ENCODE measurements at places on chromosomes 7 and 10.
A peak's percentile ranks its signal among the peaks of the same experiment; 100 is the strongest.

GRCh38 chr7:141612861-141613260 is 61.7 kb downstream of the AGK start:
- DNase-seq = no peak

- no peak for DNase-seq
Observed at GRCh38 chr7:113775804-113776203, 143.0 kb downstream of the PPP1R3A start.

GRCh38 chr10:22479419-22479818 is 134.1 kb downstream of the SPAG6 start:
- no peak for DNase-seq

- no peak for DNase-seq
Observed at GRCh38 chr7:10211016-10211415, 762.7 kb upstream of the PHF14 start.

- no peak for DNase-seq
Observed at GRCh38 chr7:1558181-1558811, 2.3 kb upstream of the TMEM184A start.

GRCh38 chr7:39360038-39360437 is 206.2 kb upstream of the YAE1 start:
- DNase-seq = no peak

DNA sequence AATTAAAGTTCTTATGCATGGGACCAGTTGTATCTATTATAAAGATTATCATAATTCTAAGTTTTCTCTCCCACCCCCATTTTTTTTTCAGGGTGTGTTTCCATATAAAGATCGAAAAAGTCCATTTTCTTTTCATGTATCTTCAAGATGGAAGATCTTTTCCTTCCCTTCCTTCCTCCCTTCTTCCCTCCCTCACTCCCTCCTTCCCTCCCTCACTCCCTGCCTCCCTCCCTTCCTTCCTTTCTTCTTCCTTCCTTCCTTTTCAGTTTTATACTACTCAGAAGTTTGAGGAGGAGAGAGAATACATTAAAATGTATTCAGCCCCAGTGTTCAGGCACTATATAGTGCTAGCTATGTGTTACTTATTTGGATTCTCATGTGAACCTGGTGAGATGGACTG is 98.0 kb downstream of the POLL start:
- no peak for DNase-seq

DNA sequence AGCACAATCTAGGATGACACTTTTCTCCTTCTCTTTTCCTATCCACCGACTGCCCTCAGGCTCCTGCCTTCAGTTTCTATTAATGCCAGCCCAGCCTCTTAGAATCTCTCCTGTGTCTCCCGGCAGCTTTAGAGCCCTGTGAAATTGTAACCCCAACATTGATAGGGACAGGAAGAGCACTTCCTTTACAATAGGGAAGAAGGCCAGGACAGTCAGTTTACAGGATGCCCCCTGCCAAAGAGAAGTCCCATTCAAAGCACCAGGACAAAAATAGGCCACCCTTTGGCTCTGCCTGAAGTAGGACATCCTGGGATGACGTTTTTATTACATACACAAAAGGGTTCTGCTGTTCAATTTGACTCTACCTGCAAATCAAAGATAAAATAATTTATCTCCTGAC is 64.7 kb upstream of the ANK3 start:
- no peak for DNase-seq

- no peak for DNase-seq
Observed at GRCh38 chr10:83045731-83046130, 1093.6 kb upstream of the GHITM start.

DNA sequence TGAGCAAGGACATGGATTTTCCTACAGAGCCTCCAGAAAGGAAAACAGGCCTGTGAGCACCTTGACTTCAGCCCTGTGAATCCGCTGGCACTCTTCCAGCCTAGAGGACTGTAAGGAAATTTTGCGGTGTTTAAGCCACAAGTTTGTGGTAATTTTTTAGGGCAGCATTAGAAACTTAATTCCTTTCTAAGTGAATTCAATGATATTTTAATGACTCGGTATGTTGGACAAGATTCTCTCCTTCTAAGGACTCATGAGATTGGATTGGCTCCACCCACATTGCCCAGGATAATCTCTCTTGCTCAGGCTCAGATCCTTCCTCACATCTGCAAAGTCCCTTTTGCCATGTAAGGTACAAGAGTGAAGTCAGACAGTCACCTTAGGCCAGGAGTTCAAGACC is 4.5 kb downstream of the LYZL2 start:
- DNase-seq = no peak

GRCh38 chr7:30244340-30244739 is 40.1 kb upstream of the ZNRF2 start:
- no peak for DNase-seq

DNA sequence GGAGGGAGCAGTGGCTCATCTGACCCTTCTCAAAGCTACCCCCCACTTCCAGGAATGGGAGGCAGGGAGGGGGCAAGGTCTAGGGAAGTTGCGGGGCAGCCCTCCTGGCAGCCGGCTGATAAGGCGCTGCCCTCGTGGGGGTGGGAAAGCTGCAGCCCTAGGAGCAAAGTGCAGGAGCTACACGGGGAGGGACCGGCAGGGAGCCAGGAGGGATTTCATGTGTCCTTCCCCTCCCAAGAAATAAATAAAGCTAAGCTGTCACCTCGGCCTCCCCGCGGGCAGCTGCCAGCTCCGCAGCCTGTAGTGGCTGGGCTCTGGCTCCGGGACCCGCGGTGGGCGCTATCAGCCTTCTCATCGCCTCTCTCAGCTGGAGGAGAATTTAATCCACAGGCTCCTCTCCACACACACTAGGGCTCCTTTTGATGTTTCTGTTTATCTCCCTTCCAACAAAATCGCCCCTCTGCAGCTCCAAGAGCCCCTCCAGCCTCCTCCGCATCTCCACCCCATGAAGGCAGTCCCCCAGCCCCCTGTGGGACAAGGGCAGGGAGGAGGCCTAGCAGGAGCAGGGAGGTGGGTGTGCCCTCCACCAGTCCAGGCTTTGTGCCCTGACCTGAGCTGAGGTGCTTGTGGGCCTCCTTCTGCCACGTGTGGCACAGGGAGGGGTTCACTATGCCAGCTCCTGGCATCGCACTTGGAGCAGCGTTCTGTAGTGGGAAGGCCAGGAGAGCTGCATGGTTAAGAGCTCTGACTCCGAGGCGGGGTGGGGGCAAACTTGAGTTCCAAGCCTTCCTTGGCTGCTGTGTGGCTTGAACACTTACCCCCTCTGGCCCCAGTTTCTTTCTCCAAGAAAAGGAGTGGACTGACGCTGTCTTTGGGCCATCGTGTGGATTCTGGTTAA is 80.5 kb downstream of the C10orf105 start:
- DNase-seq = no peak

DNA sequence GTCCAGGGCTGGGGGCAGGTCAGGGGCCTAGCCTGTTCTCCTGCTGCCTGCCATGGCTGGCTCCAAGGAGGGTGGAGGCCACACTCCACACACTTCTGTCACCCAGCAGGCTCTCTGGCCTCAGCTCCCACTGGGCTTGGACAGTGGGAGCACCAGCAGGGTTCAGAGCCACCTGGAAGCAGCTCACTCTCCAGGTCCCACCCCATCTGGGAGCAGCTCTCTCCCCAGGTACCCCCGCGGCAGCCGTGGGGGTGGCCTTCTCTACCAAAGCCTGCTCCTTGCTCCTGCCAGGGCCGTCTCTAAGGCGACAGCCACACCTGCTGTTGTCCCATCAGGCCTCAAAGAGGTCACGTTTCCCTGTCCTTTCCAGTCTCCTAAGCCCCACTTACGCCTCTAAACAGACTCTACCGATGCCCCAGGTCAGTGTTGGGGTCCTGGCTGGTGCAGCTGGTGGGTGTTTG is 142.5 kb upstream of the RET start:
- DNase-seq = no peak

DNA sequence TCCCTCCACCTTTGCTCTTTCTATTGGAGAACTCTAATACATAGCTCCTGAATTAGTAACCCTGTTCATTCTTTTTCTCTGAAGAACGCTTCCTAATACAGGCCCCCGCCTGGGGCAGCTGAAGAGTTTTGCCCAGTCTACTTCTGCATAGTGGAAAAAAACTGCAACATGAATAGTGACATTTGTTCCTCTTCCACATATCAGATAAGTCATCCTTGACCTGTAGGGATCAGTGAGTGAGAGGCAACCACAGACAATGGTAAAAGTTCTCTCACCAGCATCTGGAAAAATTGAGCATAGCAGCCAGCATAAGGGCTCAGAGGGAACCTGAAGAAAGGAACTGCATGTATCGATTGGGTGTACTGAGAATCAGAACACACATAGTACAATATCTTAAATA is 262.0 kb downstream of the STK31 start:
- no peak for DNase-seq

GRCh38 chr7:29077176-29077575 is 69.2 kb downstream of the CPVL start:
- DNase-seq = no peak

DNA sequence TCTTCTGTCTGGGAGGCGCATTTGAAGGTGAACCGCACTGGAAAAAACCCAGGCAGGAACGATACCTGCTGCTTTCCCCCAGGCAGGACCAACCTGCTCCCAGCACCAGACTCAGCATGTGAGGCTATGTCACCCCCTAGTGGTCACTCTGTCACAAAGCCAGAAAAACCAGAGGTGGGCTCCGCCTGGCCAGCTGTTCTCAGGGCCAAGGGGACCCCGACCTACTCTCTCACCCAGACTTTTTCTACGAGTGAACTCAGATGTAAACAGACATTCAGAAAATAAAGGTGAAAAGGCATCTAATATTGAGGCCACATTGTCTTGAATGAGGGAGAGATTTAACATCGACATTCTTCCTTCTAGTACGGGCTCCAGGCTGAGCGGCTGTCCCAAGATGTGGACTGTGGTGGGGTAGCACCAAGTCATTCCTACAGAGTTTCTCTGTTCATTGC is 117.3 kb downstream of the PRKAG2 start:
- peak; percentile 58 for DNase-seq

- DNase-seq = no peak
Observed at GRCh38 chr7:106484562-106484961, 176.4 kb downstream of the CCDC71L start.

DNA sequence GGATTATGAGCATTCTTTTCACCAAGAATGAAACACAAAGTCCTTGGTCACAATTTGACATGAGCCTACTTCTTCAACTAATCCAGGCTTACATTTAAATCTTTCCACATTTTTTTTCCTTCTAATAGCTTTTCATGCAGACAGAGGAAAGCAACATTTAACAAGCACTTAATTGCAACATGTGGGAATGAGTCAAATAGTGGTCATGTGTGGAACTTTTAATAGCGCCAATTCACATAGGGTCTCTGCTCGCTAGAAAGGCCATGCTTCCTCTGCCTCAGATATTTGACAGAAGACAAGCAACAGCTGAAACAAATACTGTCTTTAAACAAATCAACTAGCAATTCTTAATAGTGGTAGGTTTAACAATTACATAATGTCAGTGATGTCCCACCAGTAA is 285.9 kb upstream of the ETV1 start:
- no peak for DNase-seq

GRCh38 chr7:34354899-34355298 is 303.1 kb upstream of the NPSR1 start:
- no peak for DNase-seq

- no peak for DNase-seq
Observed at GRCh38 chr7:1941464-1942242, 271.6 kb downstream of the ELFN1 start.

DNA sequence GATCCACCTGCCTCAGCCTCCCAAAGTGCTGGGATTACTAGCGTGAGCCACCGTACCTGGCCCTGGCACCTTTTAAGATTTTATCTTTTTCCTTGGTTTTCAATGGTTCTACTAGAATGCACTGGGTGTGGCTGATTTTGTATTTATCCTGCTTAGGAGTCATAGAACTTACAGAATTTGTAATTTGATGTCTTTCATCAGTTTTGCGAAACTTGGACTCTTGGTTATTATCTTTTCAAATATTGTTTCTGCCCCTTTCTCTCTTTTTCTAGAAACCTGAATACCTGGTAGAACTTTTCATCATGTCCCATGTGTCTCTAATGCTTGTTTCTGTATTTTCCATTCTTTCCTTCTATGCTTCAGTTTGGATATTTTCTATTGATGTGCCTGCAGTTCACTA is 2.8 kb upstream of the NUB1 start:
- DNase-seq = no peak

- DNase-seq = no peak
Observed at GRCh38 chr10:964988-965417, 23.2 kb upstream of the GTPBP4 start.

DNA sequence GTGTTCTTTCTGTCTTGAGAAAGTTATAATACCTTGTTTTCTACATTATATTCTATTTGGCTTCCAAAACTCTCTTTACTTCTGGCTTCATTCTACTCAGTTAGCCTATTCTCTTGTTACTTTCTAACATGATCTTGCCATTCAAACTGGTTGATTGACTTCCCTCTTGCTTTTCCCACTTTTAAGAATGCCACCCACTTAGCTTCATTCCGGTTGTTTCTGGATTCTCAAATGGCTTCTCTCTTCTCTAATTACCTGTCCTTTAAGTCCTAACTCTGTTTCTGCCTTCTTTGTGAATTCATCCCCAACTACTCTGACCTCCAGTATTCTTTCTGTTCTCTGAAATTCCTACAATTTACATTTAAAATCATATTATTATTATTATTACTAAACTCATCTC is 52.0 kb downstream of the ANKIB1 start:
- DNase-seq = no peak

DNA sequence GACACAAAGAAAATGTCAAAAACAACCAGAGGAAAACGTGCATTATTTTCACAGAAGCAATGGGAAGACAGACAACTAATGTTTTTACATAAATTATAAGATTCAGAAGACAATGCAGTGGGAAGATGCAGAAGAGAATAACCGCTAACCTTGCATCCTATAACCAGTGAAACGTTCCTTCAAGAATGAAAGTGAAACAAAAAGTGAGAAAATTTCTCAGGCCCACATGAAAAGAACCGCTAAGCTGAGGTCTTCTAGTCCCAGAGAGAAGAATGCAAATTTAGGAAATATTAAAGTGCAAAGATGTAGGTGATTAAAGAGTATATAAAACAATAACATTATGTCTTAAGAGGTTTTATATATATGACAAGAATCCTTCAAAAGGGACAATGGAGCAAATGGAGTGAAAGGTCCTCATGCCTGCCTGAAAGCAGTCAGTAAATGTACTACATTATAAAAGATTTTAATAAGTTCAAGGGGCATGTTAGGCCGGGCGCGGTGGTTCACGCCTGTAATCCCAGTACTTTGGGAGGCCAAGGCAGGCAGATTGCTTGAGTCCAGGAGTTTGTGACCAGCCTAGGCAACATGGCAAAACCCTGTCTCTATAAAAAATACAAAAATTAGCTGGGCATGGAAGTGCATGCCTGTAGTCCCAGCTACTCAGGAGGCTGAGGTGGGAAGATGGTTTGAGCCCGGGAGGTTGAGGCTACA is 43.1 kb upstream of the DDC start:
- no peak for DNase-seq

DNA sequence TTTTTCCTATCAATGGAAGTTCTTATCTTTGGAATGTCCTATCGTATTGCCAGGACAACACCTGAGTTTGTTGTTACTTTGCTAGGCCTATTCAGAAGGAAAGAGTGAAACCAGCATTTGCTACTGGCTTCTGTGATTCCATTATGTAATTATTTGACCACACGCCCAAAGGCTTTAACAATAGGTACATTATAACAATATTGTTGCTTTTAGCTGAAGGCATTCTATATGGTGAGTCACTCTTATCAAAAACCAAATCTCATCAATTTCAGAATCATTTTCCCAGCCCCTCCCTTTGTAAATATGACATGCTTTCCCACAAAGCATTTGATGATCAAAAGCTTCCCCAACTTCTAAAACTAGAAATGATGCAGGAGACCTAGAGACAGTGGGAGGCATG is 294.4 kb upstream of the NEBL start:
- no peak for DNase-seq

All from progenitor cell of endocrine pancreas (in vitro differentiated cells).